ENCODE measurements at places on chromosomes 11 and 22.

GRCh38 chr11:100739666-100740065 is 52.6 kb downstream of the ARHGAP42 start:
- peak; percentile 56 for DNase-seq

GRCh38 chr11:130806746-130807145 is 109.5 kb downstream of the SNX19 start:
- DNase-seq = no peak

- no peak for DNase-seq
Measured at GRCh38 chr22:38770257-38770949, 14.6 kb upstream of the SUN2 start.

GRCh38 chr11:102423936-102424335 is 28.6 kb downstream of the TMEM123 start:
- DNase-seq = no peak

- no peak for DNase-seq
Measured at GRCh38 chr11:34859496-34859895, 56.7 kb downstream of the APIP start.

GRCh38 chr11:70778883-70779282 is 380.6 kb downstream of the CTTN start:
- no peak for DNase-seq

GRCh38 chr22:43018615-43019014 is 3.7 kb upstream of the PACSIN2 start:
- DNase-seq = no peak

DNA sequence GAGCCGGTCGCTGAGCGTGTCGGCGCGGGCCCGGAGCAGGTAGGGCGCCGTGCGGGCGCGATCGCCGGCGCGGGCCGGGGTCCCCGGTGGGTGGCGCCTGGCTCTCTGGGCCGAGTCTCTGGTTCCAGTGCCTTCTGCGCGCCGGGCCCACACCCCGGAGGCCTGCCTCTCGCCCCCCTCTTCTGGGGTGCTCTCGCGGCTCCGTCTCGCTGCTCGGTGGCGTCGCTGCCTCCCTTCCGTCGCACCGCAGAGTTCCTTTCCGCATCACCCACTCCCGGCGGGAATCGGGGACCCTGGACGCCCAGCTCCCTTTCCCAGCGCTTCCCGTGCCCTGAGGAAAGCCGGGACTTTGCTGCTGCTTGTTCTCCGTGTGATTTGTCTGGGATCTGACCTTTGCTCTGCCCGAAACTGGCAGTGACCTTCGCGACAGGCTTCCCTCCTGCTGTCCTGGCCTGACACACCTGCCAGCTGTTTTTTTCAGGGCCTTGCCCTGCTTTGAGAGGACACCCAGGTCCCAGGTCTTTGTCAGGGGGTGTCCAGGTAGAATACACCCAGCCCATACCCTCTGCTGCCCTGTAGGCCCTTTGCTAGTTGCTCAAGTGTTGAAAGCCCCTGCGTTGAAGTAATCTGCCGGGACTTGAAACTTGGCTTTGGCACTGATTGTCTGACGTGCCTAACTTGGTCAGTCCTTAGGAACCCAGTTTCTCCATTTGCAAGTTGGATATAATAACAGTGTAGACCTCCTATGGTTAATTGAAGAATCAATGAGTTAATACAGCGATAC is 711 bp downstream of the FDX1 start:
- DNase-seq = no peak

DNA sequence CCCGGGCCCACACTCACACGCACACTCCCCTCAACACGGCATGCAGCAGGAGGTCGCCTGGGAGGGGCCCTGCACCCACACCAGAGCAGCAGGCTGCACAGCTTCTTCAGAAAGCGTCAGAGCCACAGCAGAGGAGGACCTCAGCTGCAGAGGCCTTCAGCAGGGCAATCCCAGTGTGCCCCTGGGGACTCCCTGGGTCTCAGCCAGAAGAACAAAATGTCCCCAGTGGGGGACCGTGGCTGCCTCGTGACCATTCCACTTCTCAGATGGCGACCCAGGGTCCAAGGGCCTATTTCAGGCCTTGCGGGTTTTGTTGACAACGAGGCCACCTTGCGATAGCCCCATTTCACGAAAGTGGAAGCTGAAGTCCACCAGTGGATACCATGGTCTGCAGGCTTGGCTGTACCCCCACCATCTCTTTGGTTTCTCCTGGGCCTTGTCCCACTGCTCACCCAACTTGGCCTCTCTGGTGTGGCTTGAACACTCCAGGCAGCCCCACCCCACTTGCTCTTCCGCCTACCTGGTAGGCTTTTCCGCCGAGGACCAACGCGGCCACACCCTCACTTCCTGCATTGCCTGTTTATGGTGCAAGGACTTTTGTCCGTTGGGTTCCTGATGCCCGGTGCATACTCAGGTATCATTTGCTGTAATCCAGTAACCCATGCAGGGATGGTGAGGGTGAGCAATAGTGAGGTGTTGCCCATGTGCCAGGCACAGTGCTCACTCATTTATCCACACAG is 38.1 kb downstream of the MB start:
- DNase-seq = no peak

DNA sequence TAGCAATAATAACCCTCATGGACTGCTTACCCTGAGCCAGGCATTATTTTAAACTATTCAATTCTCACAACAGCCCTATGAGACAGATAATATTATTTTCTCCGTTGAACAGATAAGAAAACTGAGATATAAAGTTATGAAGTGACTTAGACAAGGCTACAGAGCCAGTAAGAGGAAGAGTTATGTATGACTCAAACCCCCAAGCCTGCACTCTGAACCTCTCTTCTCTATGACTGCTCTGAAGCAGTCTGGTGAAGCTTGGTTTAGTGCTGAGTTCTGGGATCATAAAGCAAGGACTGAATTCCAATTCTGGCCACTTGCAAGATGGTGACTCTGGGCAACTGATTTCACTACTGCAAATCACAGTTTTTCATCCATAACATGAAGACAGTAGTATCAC is 34.5 kb downstream of the TNKS1BP1 start:
- DNase-seq = no peak
